ENCODE measurements at places on chromosomes 11 and 22.

DNA sequence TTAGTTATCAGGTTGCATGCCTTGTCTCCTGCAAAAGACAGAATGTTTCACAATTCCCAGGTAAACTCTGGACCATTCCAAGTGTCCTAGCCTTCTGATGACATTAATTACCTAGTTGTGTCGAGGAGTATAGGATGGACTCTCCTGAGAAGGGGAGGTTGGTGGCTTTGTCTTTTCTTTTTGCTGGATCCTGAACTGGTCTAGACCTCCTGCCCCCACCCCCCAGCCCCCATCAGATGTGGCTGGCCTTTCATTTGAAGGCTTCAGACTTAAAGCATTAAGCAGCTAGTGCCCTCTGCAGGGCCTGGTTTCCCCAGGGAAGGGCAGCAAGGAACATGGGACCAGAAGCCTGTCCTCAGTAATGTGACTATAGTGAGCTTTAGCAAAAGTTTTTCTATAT lies 9.7 kb downstream of the MCAM start:
- DNase-seq, result no peak

DNA sequence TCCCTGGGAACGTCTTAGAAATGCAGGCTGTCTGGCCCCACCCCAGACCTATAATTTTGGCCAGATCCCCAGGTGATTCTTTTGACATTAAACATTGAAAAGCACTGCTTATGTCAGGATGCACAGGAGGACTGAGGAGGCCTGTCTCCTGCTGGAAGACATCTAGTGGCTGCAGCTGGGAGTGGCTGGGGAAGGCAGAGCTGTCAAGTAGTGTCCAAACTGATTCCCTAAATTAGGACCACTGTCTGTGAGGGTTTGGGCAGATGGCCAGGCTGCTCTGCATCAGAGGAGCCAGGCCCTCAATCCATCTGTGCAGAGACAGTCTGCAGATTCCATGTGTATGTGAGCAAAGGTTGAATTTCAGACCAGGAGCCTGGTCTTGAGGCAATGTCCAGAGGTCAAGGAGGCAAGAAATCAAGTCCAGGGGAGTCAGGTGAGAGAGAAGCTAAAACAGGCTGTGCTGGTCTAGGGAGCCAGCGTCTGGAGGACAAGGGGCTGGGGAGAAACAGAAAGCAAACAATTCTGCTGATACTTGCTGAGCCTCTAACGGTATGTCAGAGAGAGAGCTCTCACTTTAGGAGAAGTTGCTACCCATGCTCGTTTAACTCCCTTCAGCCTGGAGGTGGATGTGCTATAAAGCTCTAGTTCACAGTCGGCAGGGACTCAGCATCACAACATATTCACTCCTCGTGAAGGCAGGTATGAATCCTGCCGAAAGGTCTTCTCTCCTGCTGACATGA lies 15.3 kb upstream of the SYTL2 start:
- no peak for DNase-seq

- DNase-seq, result no peak
Measured at GRCh38 chr11:71482746-71483364, 29.9 kb downstream of the NADSYN1 start.

- DNase-seq, result no peak
Measured at GRCh38 chr11:114172055-114172861, 112.7 kb downstream of the ZBTB16 start.

DNA sequence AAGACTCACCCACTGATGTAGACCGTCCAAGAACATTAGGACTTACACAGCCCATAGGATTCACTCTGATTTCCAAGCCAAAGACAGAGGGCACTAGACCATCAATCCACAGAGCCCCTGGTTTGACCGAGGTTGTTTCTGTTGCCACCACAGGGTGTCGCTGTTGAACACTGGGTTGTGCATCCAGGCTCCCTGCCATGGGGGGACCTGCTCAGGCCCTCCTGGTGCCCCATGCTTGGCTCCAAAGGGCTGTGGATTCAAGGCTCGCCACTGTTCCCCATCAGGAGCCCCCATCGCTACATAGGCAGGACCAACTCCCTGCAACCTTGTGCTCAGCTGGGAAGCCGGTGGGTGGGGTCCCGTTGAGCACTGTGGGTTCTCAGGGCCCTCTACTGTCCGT lies 128.0 kb upstream of the ANO1 start:
- DNase-seq, result no peak

- peak; percentile 56 for DNase-seq
Measured at GRCh38 chr11:33257160-33257896, at the start of gene HIPK3. TSS of gene HIPK3 (plus strand) at chr11:33257381.

DNA sequence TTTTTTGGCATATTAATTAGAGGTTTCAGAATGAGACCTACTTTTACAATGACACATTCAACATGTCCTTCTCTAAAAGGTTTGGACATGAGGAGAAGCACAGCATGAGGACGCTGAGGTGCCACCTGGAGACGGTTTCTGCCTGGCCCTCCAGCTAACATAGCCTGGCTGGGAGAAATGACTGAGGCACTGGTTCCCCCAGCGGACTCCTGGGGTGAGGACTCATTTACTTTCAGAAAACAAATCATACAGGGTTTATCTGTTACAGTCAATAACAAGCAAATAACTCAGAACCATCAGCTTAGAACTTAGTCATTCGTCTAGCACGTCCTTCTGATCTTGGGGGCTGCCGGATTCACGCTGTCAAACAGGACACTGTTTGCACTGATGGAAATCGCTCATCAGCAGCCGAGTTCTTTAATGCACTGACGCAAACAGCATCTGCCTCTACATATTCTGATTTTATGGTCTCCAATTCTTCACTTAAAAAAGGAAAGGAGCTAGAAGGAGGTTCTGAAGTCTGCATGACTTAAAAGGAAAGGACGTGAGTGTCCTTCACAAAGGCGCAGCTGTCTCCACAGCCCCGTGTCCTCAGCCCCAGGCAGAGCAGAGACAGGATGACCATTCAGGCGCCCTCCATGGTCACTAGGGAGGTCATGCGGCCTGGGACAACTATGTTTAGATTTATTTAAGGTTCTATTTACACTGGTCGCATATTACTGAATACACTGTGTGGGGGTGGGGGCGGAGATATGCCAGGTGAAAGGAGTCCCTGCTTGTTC lies 44.2 kb downstream of the CERK start:
- no peak for DNase-seq

DNA sequence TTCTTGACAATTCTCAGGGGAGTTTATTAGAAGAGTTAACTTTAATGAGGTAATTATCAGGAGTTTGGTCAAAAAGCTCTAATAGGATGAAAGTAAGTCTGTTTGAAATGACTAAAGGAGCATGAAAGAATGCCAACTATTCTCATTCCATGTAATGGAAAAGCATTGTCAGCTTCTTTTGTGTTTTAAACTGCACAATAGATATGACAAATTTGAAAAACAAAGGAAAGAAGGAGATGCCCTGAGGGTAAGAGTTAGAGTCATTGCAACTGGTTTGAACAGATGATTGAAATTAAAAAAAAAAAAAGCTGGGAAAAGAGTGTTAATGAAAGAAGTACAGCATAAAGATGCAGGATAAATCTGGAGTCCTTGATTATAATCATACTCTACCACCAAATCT lies 296.8 kb upstream of the FOLH1 start:
- DNase-seq, result no peak

DNA sequence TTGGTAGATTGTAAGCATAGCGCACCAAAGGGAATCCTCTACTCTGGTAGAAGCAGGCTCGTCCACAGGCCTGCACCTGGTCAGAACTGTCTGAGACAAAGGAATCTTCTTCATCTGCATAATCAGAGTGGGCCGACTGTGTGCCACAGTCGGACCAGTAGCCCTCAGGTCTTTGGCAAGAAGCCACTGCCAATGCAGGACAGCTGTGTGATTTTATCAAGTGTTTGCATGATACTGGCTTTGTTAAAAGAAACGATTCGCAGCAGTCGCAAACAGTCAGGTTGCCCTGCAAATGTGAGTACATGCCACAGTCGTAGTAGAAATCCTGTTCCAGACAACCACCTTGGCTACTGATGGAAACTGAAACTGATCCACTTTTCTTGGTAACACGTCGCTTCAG lies 4.9 kb upstream of the CCDC34 start:
- DNase-seq, result no peak

Measured in stimulated activated CD4-positive, alpha-beta T cell treated with anti-CD3 and anti-CD28 coated beads, Interleukin-15, amount 100 ng/mL, for 1 hour (primary cell).